Lung microvascular endothelial cell (primary cell): ENCODE measurements at places on chromosomes 3 and 15.

GRCh38 chr3:22010997-22011396 lies 260.0 kb upstream of the ZNF385D start:
- no peak for DNase-seq

DNA sequence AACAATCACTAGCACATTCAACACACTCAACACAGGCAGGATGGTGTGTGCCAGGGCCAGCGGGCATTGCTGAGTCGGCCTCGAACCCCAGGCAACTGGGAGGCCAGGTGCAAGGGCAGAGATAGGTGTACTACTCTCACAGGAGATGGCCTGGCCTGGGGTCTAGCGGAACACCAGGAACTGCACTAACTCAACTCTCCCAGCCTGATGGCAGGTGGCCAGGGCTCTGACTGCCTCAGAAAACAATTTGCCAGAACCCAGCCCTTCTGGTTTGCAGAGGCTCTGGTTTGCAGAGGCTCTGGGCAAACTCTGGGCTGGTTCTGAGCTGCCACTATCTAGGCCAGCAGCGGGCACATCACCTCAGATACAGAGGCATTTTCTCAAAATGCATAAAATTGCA lies 229.2 kb upstream of the CHRNA7 start:
- no peak for DNase-seq

- DNase-seq: no peak
Observed at GRCh38 chr3:32502946-32503286, 264 bp upstream of the CMTM6 start.

- peak; percentile 64 for DNase-seq
Observed at GRCh38 chr3:152071924-152072323, 196.8 kb upstream of the MBNL1 start.

- DNase-seq: no peak
Observed at GRCh38 chr3:152780553-152780952, 54.4 kb upstream of the P2RY1 start.

GRCh38 chr3:38843898-38844297 lies 27.9 kb upstream of the SCN10A start:
- DNase-seq: peak; percentile 84

- no peak for DNase-seq
Observed at GRCh38 chr3:141462176-141462859, 24.5 kb upstream of the RASA2 start.

DNA sequence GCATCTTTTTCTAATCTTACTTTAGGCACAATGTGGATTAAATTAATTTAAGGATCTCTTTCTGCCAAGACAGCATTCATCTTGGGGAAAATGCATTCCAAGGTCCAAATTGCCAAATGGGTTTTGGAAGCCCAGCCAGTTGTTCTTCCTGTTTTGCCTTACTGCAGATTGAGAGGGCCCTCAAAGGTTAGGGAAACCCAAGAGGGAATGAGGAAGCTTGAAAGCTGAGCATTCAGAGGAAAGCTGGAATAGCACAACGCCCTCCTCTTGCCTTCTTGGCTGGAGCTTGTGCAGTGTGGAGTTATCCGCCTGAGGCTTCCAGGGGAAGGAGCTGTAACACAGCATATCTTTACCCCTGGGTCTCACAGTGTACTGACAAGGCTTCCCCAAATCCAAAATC lies 18.2 kb upstream of the SACM1L start:
- no peak for DNase-seq

DNA sequence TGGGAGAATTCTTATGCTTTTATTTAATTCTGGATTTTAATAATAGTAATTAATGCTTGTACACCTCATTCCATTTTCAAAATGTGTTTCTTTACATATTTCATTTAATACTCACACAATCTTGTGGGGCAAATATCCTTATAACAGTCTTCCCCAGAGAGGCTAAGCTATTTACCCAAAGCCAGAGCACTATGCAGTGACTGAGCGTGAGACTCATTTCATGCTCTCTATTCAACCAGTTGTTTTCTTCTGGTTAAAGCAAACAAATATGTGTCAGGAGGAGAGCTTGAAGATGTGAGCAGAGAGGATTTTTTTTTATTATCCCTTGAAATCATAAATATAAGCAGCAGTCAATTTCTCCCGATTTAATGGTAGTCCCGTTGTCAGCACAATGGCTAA lies 548.3 kb upstream of the TBL1XR1 start:
- DNase-seq: no peak

GRCh38 chr15:62985768-62986167 lies 56.8 kb upstream of the TPM1 start:
- no peak for DNase-seq

DNA sequence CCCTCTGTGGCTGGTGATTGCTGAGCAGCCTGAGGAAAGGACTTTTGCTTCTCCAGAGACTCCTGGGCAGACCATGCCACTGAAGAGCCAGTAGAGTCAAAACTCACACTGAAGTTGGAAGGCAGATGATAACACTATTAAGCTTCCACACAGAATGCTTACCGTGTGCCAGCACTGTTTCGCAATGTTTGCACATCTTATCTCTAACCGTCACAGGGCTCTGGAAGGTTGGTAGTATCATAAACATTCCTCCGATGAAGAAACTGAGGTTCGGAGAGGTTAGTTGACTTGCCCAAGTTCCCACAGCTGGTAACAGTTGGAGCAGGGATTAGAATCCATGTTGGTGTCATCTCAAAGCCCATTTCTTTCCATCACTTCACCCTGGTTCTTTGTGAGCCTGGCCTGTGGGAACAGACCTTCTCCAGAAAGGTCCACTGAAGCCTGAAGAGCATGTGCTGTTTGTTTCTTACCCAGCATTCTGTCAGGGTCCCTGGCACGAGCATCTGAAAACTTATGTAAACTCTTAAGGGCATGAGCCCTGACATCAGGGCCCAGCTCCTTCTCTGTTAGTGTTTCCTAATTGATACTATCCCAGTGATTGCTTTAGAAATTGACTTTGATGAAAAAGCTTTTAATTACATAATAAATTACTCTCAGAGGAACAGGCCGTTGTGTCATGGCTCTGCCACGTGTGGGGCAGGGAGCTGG lies 77.0 kb upstream of the PRR23C start:
- no peak for DNase-seq

GRCh38 chr3:34360713-34361112 lies 562.3 kb downstream of the PDCD6IP start:
- no peak for DNase-seq

- peak; percentile 56 for DNase-seq
Observed at GRCh38 chr15:50907601-50908208, 778 bp upstream of the AP4E1 start.

- no peak for DNase-seq
Observed at GRCh38 chr15:59334076-59334415, 38.6 kb downstream of the MYO1E start.

GRCh38 chr3:20130106-20130505 lies 55.9 kb downstream of the SGO1 start:
- DNase-seq: no peak
